ENCODE measurements at places on chromosomes 4 and X.

DNA sequence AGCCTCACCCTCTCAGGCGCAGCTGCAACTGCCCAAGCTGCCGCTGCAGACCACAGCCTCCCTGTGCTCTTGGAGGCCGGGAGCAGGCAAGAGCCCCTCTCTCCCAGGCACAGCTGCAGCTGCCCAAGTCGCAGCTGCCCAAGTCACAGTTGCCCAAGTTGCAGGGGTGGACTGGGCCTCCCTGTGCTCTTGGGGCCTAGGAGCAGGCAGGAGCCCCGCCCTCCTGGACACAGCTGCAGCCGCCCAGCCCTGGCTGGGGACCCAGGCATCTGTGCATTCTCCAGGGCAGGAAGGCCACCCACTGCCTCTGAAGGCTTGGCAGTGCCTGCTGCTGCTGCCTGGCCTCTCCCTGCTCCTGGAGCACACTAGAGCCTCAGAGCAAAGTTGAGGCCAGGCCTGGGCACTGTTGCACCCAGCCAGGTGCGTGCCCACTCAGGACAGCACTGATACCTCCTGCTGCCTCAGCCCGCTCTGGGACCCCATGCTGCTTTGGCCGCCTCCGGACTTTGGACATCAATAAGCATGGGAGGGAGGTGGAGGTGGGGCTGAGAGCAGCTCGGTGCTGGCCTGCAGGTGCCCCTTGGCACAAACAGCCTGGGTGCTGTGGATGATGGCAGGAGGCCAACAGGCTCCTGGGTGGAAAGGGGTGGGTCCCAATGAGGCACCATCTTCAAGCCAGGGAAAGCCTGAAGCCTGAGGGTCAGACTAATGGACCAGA, 247.5 kb downstream of the PDGFC start:
- DNase-seq: no peak

DNA sequence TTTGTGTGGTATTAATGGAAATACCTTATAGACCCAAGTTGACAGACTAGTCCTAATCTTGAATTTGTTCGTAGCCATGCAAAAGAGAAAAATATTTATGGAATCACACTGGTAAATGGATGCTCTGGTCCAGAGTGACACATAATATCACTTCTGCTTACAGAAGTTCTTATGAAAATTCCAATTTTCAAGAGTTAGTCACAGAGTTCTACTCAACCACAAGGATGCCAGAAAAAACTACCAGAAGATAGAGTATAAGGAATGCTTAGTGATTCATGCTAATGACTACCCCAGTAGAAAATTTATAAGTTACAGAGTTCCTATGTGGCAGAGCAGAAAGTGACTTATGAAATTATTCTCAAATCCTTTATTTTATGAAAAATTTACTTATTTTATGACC, 1384.8 kb downstream of the FAM133A start:
- peak; percentile 1 for DNase-seq

DNA sequence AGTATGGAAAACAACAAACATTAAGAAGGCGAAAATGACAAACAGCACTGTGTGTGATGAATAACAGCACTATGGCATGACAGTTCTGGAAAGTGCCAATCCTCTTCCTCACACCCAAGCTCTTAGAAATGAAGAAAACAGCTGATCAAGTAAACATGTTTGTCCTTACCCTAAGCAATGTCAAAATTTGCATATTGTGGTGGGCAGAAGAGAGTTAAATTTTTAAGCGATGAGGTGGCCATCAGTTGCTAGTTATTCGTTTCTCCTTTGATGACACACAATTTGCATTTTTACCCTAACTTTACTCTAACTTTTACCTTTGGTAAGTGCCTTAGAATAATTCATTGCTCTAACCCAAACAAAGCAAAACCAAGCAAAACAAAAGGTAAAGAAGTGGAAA, 8.8 kb downstream of the PROM1 start:
- DNase-seq: no peak

DNA sequence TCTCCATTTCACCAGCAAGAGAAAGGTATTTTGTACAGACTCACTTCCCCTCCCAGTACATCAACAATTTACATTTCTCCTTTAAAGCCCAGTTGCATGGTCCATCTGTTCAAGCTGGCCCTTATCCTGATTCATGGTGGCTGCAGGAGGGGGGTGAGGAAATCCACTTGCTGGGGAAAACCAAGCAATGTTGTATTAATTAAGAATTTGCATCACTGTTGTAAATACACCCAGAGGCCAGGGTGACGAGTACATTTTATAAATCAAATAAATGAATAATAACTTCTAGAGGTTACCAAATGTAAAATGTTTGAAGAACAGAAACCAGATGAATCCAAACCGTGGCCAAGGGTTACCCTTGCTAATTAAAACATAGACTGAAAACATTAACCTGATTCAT, 395.9 kb upstream of the INTU start:
- DNase-seq: no peak

DNA sequence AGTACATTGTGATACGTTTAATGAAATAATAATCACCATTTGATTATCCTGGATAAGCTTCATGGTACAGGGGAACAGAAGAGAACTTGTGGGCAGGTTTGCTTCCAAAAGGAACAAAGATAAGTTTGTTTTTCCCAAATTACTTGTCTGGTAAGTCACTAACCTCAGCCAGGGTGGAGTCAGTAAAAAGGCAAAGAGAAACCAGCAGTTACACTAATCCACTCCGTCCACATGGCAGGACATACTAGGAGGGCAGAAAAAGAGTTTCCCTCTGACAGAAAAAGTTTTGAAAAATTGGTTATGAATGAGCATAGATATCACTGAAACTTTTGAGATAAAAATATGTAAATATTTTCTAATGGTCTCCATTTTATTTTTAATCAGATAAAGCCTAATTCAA, 285.9 kb downstream of the IL15 start:
- no peak for DNase-seq

DNA sequence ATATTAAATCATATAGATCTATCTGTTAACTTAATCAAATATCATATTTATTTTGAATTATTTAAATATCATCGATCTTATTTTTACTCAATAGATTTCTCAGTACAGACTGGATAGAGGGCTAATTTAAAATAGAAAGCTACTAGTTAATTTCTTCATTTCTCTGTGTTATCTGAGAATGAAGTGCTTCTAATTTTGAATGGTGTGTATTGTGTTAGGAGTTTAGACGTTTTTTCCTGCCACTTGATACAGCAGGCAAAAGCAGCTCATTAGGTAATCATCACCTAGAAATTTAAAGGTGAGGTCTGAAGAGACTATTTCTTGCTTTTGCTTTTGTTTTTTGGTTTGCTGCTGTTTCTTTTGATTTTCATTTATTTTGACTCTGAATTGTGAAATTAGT, 948.8 kb upstream of the TENM3 start:
- DNase-seq: no peak

GRCh38 chr4:140316799-140317198, 56.6 kb upstream of the SCOC start:
- no peak for DNase-seq

- DNase-seq: no peak
Observed at GRCh38 chr4:80540785-80541469, 205.4 kb downstream of the CFAP299 start.

DNA sequence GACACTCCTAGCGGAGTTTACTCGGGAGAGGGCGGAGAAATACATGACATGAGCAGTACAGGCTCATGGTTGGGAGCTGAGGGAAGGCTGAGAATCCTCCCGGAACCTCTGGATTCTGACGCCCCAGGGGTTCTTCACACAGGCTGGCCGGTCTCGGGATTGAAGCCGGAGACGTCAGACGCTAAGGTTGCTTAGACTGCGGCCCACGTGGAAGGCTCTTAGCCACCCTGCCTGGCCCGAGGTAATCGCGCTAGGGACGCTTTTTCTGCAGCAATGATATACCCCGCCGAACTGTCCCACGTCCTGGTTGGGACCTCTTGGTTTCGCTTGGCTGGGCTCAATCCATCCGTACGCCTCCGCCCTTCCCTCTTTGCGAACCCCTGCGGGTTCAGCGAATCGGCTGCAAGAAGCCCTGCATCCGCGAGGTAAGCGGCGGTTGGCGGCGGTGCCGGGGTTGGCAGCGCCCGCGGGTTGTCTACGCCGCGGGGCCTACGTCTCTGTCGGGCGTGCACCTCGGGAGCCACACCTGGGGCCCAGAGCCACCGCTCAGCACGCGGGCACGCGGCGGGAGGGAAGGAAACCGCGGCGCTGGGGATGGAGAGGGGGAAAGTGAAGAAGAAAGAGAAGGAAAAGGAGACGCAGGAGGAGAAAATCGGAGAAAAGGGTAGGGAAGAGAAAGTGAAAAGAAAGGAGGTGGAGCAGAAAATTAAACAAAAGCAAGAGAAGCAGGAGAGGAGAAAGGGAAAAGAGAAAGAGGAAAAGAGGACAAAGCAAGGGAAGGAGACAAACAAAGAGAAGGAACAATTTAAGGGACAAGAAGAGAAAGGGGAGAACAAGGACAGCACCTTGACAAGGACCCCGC, at the start of gene ARL9:
ARL9 (plus strand) TSS at position 523 of the 862 bp plus-strand sequence; CDS start at position 595, 72 bp downstream.
- DNase-seq: peak; percentile 52

DNA sequence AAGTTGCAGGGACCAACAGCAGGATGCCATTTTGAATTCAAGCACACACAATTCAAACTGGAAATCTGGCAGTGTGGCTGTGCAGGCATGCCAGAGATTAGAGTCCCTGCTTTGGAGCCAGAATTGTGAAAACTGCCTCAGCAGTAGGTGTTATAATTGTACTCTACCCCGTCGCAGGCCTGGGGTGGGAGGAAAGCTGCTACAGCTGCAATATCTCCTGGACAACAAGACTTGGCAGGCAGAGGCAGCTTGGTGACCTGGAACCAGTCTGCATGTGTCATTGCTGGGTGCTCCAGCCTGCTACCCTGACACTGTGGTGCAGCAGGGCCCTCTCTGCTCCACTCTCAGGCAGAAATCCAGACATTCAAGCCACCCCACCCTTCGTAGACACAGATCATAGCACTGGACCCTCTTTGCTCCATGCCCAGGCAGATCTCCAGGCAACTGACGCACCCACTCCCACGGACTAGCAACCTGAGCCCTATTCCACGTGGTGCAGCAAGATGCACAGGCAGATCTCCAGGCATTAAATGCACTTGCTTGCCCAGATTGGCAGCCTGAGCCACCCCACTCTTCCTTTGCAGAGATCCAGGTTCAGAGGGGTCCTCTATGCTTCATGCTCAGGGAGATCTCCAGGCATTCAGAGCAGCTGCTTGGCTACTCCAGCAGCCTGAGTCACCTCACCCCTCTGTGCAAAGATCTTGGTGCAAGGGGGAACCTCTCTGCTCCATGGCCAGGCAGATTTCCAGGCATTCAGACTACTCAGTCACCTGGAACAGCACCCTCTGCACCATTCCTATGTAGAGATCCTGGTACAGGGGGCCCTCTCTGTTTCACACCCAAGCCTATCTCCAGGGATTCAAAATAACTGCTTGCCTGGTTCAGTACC, 140.5 kb downstream of the LRBA start:
- no peak for DNase-seq

- no peak for DNase-seq
Observed at GRCh38 chr4:113212613-113213012, 163.2 kb downstream of the ANK2 start.

DNA sequence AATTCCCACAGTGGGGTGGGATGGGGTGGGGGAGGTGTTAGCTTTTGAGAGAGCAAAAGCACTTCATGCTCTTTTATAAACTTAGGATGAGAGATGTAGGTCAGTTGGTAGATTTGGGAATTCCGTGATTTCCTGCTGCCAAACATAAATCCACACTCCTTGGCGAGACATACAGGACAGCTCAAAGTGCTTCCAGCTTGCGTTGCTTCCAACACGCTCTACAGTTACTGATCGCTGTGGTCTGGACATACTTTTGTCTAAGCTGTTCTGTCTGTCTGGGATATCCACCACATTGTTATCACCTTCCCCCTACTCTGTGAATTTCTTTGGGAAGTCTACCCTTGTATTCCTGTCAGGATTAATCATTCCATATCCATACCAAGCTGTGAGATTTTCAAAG, 117.5 kb downstream of the RAPGEF2 start:
- DNase-seq: no peak

GRCh38 chr4:171017593-171017992, 795.6 kb upstream of the GALNTL6 start:
- peak; percentile 2 for DNase-seq

DNA sequence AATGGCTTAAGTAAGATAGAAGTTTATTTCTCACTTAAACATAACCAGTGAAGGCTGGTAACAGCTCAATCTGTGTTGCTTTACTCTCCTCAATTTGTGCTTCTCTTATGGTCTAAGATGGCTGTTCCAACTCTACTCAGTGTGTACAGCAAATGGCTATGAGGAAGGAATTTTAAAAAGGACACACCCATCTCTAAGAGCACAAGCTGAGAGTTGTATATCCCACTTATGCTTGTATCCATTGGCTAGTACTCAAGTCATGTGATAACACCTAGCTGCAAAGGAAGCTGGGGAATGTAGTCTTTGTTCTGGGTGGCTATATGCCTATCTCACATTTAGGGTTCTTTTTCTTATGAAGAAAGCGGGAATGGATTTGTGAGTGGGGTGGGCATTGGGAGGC, 63.3 kb downstream of the GPAT3 start:
- peak; percentile 54 for DNase-seq

GRCh38 chr4:56976837-56977320, 527 bp downstream of the NOA1 start:
- peak; percentile 41 for DNase-seq

GRCh38 chrX:85378461-85378860, 1.0 kb downstream of the POF1B start:
- DNase-seq: no peak

GRCh38 chr4:159828687-159829086, 725.8 kb downstream of the RAPGEF2 start:
- no peak for DNase-seq

DNA sequence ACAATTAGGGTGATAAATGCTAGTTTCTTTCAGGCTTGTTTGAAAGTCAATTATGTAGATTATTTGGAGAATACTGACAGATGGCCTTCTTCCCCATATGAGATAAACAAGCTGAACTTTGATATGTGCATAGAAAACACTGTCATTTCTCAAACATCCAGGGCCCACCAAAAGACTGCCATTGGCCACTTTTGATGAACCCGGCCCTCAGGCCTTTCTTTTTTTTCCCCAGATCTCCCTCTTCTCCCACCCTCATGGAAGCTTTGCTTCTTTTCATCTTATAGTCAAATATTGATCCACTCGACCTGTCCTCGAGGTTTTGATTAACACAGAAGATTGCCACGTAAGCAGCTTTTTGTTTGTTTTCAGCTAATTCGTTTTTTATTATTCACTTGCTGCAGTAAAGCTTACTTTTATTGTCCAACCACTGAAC, 377.4 kb downstream of the SMARCA1 start:
- DNase-seq: no peak

DNA sequence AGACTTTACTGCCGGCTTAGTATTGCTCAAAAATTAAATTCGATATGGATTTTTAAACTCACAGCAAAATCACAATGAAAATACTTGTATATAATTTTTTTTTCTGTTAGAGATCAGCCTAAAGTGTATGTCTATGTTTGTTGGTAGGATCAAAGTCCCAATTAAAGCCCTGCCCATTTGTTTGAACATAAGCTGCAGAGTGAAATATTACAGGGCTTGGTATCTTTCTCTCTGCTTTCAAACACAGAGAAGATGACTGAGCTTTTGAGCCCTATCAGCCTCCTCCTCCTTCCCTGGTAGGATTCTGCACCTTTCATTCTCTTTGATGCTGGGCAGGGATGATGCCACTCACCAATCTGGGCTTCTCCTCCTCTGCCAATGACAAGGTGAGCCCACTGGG, 345.4 kb downstream of the PPP1R2C start:
- no peak for DNase-seq
